ENCODE measurements at places on chromosomes 2 and 18.

- no peak for DNase-seq
These were observed 21.1 kb upstream of the CSRNP3 start for GRCh38 chr2:165448406-165448805.

DNA sequence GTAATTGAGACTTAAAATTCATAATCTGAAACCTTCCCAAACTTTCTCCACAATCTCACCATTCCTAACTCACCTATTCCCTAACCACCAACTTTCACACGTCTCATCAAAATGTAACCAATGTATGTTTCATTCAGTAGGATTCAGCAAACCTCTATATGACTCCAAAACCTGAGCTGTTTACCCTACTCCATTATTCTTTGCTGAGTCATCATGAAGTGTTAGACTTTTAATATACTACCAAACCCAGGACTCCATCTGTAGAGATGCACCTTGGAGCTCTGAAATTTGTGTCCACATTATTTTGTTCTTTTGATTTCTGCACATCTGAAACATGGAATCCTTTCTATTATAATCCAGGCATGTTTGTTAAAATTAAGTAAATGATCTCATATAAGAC is 727.0 kb upstream of the PIK3C3 start:
- DNase-seq: no peak

GRCh38 chr18:76483780-76484179 is 11.3 kb downstream of the ZNF516 start:
- DNase-seq: no peak

GRCh38 chr2:11891028-11891427 is 144.6 kb downstream of the LPIN1 start:
- DNase-seq: no peak

DNA sequence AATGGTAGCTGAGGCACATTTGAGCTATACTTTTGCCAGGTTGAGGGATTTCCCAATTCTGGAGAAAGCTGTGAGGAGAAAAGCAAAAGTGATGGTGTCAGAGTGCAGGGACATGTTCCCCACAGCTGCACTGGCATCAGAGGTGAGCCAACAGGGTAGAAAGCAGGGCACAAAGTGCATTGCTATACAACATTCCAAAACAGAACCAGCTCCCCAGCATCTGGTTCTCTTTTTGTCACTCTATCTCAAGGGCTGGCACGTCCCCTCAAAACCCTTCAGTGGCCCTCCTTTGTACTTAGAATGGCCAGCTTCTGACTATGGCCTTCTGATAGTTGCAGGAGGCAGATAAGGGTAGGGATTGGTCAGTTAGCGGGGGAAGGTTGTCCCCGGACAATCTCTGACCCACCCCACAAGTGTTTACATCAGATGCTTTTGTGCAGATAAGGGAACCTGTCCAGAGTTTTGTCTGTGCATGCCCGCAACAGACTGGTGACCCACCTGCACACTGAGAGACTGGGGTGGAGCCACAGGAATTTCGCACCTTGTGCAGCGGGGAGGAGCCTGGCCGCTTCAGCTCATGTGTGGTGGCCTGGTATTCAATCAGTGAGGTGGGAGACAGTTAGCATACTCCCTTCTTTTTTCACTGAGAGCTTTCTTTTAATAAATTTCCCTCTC is 31.0 kb upstream of the TMEM17 start:
- DNase-seq: no peak

- DNase-seq: no peak
These were observed 473 bp downstream of the HJURP start for GRCh38 chr2:233853883-233854240.

- peak; percentile 89 for DNase-seq
These were observed 11.3 kb downstream of the STK17B start for GRCh38 chr2:196160101-196160500.

DNA sequence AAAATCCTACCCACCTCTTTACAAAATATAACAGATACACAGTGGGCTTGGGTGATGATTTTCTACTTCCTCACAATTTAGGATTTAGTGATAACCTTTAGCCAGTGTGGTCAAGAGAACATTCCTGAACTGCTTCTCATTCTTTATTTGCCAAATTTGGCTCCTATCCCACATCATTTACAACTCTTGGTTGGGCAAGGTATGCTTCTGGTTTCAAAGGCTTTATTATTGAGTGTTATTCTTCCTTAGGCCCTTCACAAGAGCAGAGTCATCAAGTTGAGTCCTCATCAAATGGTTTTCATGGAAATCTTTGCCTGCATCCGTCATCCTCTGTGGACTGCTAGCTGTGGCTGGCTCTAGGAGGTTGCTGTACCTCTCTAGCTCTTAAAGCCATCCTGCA is 472.0 kb upstream of the ETAA1 start:
- DNase-seq: no peak

DNA sequence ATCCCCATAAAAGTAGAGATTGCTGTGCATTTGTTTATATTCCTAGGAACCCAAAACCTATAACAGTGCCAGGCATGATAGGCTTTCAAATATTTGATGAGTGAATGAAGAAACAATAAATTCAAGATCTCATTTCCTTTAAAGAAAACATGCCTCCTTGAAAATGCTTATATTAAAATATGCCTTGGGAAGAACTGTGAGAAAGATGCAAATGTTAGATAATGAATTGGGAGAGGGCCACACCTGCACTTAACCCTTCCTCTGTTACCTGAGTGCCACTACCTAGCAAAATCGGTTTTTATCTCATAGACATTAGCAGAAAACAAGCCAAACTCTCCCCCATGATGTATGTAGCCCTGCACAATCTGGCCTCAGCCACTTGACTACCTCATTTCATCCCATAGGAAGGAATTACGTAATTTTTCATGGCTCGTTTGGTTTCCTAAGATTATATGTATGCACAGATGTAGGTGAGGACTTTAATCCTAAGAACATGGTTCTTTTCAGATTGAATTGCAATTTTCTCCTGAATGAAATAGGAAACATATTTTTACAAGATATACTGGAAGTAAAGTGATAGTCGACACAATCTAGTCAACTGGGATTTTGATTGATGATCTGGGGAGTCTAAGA is 25.2 kb downstream of the GULP1 start:
- no peak for DNase-seq

GRCh38 chr18:61833978-61834377 is 58.8 kb downstream of the RNF152 start:
- no peak for DNase-seq

DNA sequence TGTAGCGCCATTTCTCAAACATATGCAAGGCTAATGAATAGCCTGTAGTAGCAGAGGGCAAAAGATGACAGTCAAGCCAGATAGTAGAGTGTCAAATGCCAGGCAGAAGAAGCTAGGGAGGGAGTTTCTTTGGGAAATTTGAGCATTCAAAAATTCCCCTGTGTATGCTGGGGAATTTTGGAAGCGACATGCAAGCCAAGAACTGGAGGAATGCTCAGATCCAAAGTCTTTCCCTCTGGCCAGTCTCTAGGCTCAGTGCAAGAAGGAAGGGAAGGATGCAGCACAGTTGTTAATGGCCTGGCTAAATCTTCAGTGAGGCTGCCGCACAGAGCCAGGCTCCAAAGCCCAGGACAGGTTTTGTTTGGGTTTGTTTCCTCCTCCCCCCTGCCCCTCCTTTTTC is 59.9 kb downstream of the ATP9B start:
- DNase-seq: no peak

DNA sequence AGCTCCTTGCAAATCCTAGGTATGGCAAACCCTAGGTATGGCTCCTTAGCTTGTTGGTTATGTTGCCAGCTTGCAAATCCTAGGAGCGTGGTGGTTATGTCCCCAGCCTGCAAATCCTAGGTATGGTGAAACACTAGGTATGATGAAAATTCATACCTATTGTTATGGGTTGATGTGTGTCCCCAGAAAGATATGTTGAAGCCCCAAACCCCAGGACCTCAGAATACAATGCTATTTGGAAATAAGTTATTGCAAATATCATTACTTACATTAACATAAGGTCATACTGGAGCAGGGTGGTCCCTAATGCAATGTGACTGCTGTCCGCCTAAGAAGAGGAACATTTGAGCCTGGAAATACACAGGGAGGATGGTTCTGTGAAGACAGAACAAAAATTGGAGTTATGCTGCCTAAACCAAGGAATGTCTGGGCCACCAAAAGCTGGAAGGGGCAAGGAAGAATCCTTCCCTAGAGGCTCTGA is 220.8 kb downstream of the MYCN start:
- no peak for DNase-seq

- DNase-seq: no peak
These were observed 82.0 kb downstream of the PMS1 start for GRCh38 chr2:189866296-189866695.

- no peak for DNase-seq
These were observed 57.8 kb downstream of the PKDCC start for GRCh38 chr2:42105330-42106256.

GRCh38 chr2:104889291-104889959 is 35.5 kb downstream of the POU3F3 start:
- DNase-seq: no peak

- peak; percentile 33 for DNase-seq
These were observed 38.5 kb downstream of the LPIN1 start for GRCh38 chr2:11784747-11785610.

All from SJSA1 (cell line).